Type B pancreatic cell (in vitro differentiated cells): ENCODE measurements at places on chromosomes 11 and 22. TPM values are rescaled to one million over a fixed set of nuclear protein-coding genes. Genes with fewer than 3 reads are reported as not detected.

Gene SYT7
- total RNA-seq = 26.5 and 37.5 TPM in 2 replicates

Gene C22orf42
- total RNA-seq = 2.1 and 4.6 TPM in 2 replicates

Gene PKDREJ
- 0.05 TPM in 1 of 2 replicates, not detected in the other for total RNA-seq

DNA sequence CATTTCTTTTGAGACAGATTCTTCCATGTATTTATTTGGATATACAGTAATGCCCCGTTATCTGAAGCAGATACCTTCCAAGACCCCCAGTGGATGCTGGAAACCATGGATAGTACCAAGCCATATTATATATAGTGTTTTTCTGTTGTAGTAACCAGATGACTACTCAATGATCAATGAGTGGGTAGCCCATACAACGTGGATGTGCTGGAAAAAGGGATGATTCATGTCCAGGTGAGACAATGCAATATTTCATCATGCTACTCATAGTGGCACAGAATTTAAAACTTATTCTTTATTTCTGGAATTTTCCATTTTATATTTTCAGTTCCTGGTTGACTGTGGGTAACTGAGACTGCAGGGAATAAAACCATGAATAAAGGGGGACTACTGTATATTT is 427.5 kb downstream of the METTL15 start:
- H3K27me3 ChIP-seq = no peaks in the 10 kb centered on the region
- no peaks in the 10 kb centered on the region for H3K4me1 ChIP-seq
- no peak overlapping the region for H3K4me3 ChIP-seq
- DNase-seq = no peak
- H3K36me3 ChIP-seq = peaks cover 9% of the 10 kb centered on the region
- H3K27ac ChIP-seq = no peak overlapping the region

- no peaks in the 10 kb centered on the region for H3K27me3 ChIP-seq
- no peak for DNase-seq
- no peak overlapping the region for H3K4me3 ChIP-seq
- H3K27ac ChIP-seq = no peak overlapping the region
These were observed 19.0 kb upstream of the MPPED2 start for GRCh38 chr11:30605036-30605605.

- no peaks in the 10 kb centered on the region for H3K36me3 ChIP-seq
- H3K27ac ChIP-seq = no peak overlapping the region
- no peak for DNase-seq
These were observed 32.9 kb downstream of the TP53I11 start for GRCh38 chr11:44917741-44918140.

GRCh38 chr11:80282643-80283042 is 841.8 kb upstream of the TENM4 start:
- no peaks in the 10 kb centered on the region for H3K4me1 ChIP-seq
- H3K4me3 ChIP-seq = no peak overlapping the region
- no peak overlapping the region for H3K27ac ChIP-seq
- DNase-seq = no peak
- no peaks in the 10 kb centered on the region for H3K27me3 ChIP-seq
- no peaks in the 10 kb centered on the region for H3K36me3 ChIP-seq
